HFFc6 (cell line): ENCODE measurements at places on chromosomes 5 and 9. TPM values are rescaled to one million over a fixed set of nuclear protein-coding genes. Genes with fewer than 3 reads are reported as not detected.

GRCh38 chr5:140297283-140297682 is 5.6 kb downstream of the PFDN1 start:
- DNase-seq = no peak

DNA sequence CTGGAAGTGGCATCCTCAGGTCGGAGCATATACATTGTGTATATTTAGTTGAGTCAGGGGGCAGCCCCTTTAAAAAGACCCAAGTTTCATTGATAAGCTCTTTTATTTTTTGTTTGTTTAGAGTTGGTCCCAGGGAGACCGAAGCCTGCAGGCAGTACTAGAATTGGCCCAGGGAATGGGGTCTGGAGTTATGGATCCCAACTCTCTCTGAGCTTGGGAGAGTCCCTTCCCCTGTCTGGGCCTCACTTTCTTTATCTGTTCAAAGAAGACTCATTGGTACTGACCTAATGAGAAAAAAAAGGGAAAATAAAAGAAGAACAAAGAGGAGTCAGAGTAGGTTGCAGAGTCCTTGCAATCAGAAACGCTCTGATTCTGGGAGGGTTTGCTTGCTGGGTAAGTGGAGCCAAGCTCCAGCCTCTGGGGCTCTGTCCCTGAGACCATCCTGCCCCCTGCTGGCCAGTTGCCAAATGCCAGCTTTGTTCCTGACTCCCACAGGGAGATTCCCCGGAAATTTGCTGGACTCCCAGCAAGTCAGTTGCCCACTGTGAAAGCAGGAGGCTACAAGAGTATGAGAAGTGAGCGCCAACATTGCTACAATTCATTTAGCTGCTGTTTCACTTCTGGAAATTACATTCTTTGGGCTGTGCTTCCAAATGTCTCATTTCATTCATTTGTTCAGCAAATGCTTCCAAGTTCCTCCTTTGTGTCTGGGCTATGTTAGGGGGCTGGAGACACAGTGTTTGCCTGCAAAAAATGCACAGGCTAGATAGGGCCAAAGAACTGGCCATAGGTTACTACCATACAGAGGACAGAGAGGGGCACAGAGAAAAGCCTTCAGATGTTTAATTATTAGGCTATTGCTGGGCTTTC is 156.2 kb downstream of the MELK start:
- peak; percentile 68 for DNase-seq

GRCh38 chr5:175561085-175561484 is 82.7 kb downstream of the SFXN1 start:
- DNase-seq = no peak

DNA sequence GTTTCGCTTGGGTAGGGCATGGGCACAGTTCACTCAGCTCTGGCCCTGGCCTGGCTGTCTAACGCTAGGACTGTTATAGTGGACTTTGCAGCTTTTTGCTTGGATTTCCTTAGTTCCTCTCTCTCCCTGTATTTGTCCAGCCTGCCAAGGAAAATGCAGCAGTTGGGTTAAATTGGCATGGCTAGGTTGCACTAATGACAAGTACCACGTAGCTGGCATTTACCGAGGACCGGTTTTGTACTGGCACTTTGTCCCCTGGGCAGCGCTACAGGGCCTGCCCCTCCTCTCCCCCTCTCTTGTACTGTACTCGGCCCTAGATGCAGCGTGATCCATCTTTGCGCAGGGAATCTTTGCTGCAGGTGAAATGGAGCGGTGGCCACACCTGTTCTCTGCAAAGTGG is 2.4 kb downstream of the WDR5 start:
- no peak for DNase-seq

- no peak for DNase-seq
Measured at GRCh38 chr5:42874621-42875198, 63.0 kb upstream of the SELENOP start.

- DNase-seq = no peak
Measured at GRCh38 chr9:134888603-134889190, 8.1 kb downstream of the FCN2 start.

DNA sequence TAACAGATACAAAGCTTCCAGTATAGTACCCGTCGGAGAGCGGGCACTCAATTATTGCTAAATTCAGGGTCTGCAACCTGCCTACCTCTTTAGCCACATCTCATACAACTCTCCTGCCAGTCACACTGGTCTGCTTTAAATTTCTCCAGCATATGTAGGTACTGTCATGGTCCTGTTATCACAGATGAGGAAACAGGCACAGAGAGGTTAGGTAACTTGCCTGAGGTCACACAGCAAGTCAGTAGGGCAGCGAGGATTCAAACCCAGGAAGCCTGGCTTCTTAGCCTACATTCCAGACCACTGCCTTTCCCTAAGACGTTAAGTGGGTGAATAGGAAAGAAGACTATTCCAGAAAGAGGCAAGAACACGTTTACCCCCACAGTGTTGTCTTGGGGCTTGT is 186.0 kb upstream of the NFIB start:
- no peak for DNase-seq

DNA sequence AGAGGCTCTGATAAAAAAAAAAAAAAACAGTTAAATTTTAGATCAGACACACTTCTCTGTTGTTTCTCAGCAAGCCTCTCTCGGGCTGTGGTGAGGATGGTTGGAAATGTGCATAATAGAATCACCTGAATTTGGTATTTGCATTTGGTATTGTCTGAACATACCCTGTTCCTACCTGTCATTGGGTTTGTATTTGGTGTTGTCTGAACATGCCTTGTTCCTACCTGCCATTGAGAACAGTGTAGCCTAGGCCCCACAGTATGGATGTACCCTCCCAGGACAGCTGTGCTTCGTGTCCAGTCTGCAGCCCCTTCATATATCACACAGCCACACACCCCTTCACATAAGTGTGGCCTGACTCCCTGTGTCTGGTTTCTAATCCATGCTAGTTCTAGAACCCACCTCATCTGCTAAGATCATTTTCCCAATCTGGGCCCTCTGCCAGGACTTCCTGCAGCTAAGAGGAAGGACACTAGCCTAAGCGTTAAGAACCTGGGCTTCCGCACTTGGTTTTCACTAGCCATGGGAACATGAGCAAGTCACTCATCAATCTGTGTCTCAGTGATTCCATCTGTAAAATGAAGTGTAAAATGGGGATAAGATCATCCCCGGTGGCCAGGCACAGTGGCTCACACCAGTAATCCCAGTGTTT is 49.2 kb downstream of the ITGA2 start:
- no peak for DNase-seq

DNA sequence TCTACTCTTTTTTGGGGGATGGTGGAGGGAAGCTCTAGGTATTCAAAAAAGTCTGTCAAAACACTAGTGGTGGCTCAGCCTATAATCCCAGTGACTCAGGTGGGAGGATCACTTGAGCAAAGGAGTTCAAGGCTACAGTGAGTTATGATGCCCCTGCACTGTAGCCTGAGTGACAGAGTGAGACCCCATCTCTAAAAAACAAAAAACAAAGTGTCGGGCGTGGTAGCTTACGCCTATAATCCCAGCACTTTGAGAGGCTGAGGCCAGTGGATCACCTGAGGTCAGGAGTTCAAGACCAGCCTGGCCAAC is 15.8 kb upstream of the SLC35D2 start:
- DNase-seq = no peak

GRCh38 chr5:31350395-31350794 is 156.9 kb downstream of the CDH6 start:
- no peak for DNase-seq

DNA sequence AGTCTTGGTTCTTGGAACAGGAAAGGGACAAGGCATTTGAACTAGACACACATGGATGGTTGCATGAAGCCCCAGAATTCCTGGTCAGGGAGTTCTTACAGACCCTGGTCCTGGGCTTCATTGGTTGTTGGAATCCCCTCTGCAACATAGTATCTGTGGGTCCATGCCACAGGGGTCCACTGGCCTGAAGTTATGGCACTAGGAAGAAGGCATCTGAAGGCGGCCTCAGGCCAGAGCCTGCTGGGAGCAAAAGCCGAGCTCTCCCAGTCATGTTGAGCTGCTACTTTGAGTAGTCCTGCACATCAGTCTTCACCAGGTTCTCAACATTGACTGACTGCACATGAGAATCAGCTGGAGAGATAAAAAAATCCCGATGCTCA is 71.1 kb upstream of the PITX1 start:
- no peak for DNase-seq

GRCh38 chr9:137467896-137468295 is 8.8 kb upstream of the NSMF start:
- no peak for DNase-seq

DNA sequence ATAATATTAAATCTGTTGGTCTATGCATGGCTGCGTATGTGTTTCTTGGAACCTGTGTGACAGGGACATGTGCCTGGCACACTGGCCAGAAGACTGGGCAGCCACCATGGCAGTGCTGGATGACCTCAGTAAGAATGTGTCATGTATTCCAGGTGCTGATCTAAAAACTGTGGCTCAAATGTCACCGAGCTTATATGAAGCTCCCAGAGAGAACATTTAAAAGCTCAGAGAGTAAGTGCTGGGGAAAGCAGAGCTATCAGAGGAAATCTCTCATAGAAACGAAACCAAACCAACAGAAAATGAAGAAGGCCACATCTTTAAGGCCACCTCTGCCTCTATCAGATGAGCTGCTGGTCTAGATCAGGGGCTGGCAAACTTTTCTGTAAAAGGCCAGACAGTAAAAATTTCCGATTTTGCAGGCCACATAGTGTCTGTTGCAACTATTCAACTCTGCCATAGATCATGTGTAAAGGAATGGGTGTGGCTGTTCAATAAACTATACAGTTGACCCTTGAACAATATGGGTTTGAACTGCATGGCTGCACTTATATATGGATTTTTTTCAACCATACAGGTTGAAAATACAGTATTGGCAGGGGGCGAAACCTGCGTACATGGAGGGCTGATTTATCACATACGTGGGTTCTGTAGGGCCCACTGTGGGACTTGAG is 31.8 kb downstream of the TSTD2 start:
- DNase-seq = no peak

GRCh38 chr5:140367256-140368013 is 7.4 kb downstream of the SLC4A9 start:
- DNase-seq = no peak

DNA sequence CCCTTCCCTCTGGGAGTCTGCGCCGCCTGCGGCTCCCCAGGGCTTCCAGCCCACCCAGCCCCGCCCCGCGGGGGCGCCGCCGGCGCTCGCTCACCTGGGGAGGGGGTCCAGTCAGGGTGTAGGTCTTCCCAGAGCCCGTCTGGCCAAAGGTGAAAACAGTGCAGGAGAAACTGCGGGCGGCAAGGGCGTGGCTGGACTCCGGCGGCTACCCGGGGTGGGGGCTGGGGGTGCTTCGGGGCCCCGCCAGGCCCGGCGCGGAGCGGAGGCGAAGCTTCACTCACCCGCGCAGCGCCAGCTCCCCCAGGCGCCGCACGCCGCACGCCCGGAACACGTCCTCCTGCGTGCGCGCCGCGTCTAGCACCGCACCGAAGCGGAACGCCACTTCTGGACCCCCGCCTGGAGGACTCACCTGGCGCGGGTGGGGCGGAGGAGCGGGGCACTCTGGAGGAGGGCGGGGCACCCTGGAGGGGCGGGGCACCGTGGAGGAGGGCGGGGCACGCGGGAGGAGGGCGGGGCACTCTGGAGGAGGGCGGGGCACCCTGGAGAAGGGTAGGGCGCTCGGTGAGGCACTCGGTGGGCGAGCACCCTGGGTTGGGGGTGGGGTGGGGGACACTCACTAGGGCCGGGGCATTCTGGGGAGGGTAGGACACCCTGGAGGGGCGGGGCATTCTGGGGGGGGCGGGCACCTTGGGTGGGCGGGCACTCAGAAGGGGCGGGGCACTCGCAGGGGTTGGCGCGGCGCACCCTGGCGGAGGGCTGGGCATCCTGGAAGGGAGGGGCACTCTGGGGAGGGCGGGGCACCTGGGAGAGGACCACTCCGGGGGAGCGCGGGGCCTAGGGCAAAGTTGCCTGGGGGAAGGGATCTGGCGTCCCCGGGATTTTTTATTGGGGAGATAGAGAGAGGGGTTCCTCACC is 814 bp downstream of the KIF12 start:
- DNase-seq = no peak

- no peak for DNase-seq
Measured at GRCh38 chr9:98597236-98597771, 111.4 kb downstream of the GABBR2 start.

DNA sequence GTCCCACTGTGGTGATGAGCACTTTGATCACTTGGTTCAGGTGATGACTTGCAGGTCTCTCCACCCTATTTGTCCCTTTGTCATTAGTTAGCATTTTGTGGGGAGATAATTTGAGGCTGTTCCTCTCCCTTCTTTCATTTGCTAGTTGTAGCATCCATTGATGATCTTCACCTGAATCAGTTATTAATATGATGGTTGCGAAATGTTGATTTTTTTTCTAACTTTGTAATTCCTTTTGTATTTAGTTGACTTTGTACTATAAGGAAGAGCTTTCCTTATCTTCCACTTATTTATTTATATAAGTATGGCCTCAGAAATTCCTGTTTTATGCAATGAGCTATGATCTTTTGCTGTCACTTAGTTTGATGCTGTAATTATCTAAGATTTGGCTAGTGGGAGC is 12.6 kb downstream of the TRIO start:
- DNase-seq = no peak

- DNase-seq = no peak
Measured at GRCh38 chr5:61274511-61274911, 57.5 kb upstream of the ZSWIM6 start.

- DNase-seq = peak; percentile 91
Measured at GRCh38 chr9:131432597-131433301, 38.9 kb downstream of the PRRC2B start.

B4GALT1 gene
- total RNA-seq = 93.6 to 120 TPM (median 116 TPM) in 3 replicates

ENTREP1 gene
- not detected in 3 replicates for total RNA-seq

ZNF366 gene
- not detected in 2 replicates for total RNA-seq

RBM22 gene
- 32.7 to 42.8 TPM (median 35.1 TPM) in 3 replicates for total RNA-seq

PTPRD gene
- not detected in 3 replicates for total RNA-seq

OCLN gene
- 0.48 to 0.73 TPM (median 0.72 TPM) in 3 replicates for total RNA-seq

SEMA4D gene
- not detected in 3 replicates for total RNA-seq

NAA35 gene
- 20.7 to 22.1 TPM (median 21.2 TPM) in 3 replicates for total RNA-seq

ENTPD2 gene
- total RNA-seq = 0.28 TPM in 1 of 3 replicates, not detected in the others

GPR21 gene
- total RNA-seq = 0.18 to 0.26 TPM in 2 of 3 replicates, not detected in the other
